EL (cell line): ENCODE measurements at places on chromosomes 1 and 21.

- no peak for DNase-seq
Measured at GRCh38 chr1:213125643-213126042, 74.6 kb downstream of the RPS6KC1 start.

DNA sequence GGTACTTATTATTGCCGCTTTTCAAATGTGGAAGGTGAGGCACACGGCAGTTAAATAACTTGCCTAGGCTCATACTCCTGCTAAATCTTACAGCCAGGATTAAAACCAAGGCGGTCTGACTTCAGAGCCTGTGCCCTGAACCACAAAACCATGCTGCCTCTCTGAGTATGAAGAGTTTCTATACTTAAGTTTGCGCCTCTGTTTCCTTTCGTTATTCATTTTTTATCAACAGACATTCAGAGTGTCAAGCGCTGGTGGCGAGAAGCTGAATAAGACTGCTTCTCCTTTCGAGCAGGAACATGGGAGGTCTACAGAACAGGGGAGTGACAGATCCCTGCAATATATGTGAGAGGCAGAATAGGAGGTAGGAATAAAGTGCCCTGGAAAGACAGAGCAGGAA is 96.0 kb upstream of the DUSP10 start:
- no peak for DNase-seq

- DNase-seq: no peak
Measured at GRCh38 chr1:153567621-153568366, 2.1 kb upstream of the S100A2 start.

DNA sequence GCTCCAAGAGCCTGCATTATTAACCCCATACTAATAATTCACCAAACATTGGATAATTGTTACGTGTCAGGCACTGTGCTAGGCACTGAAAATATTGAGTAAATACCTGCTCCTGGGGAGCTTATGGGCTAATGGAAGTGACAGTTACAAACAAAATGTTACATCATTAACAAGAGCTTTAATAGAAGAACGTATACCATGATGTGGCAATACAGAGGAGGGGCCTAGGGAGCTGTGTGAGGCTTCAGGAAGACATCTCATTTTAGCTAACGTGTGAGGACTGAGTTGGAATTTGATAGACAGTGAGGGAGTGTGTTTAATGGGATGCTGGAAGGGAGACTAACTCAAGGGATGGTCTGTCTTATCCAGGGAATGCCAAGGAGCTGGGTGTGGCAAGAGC is 16.5 kb upstream of the TSPAN2 start:
- no peak for DNase-seq

GRCh38 chr1:32742199-32742947 is 39.8 kb upstream of the SYNC start:
- DNase-seq: no peak

GRCh38 chr1:30738040-30738714 is 14.8 kb upstream of the MATN1 start:
- DNase-seq: no peak

DNA sequence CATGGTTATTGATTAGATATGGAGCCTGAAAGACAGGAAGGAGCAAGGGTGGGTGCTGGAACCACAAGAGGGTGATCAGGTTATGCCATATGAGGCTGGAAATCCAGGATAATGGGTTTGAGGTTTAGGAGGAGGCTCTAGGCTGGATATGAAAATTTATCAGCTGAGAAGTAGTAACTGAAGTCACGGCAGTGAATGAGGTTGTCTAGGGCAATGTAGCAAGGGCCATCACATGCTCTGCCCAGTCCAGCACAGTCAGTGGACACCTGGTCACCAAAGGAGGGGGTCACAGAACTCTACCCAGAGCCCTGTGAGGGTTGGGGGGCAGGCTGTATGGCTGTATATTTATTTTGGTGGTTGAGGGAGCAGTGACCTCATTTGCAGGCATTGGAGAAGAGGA is 10.5 kb upstream of the TMEM61 start:
- no peak for DNase-seq

- peak; percentile 20 for DNase-seq
Measured at GRCh38 chr1:223363856-223364684, at the start of gene SUSD4. TSS of gene SUSD4 (minus strand) at chr1:223364176. CDS start at chr1:223363425, 751 bp downstream.

- no peak for DNase-seq
Measured at GRCh38 chr1:203990118-203990517, 82.8 kb upstream of the SOX13 start.
